ENCODE measurements at places on chromosomes 11 and 22. TPM values are rescaled to one million over a fixed set of nuclear protein-coding genes. Genes with fewer than 3 reads are reported as not detected.

Gene MMP13
- polyA plus RNA-seq: not detected

Gene WEE1
- not detected for polyA plus RNA-seq

Gene SAA1
- not detected for polyA plus RNA-seq

Gene ELMOD1
- polyA plus RNA-seq: 495 TPM

Gene SMTN
- 8.9 TPM for polyA plus RNA-seq

Gene TSGA10IP
- 0.73 TPM for polyA plus RNA-seq

Gene AP1B1
- 10.2 TPM for polyA plus RNA-seq

Gene TBX10
- not detected for polyA plus RNA-seq

Gene PGM2L1
- 3.3 TPM for polyA plus RNA-seq

Gene TEAD1
- polyA plus RNA-seq: 3.6 TPM

Gene FIBIN
- 1.5 TPM for polyA plus RNA-seq

Gene ARHGEF17
- polyA plus RNA-seq: 6.8 TPM

Gene CASP12
- polyA plus RNA-seq: not detected

Gene OR6T1
- not detected for polyA plus RNA-seq

Gene OR51E1
- not detected for polyA plus RNA-seq

Gene BBOX1
- polyA plus RNA-seq: 3.7 TPM

Gene OR5P2
- not detected for polyA plus RNA-seq

Gene HBE1
- polyA plus RNA-seq: not detected

Gene APOL5
- not detected for polyA plus RNA-seq

Gene GVQW3
- 3.0 TPM for polyA plus RNA-seq

Gene C11orf42
- polyA plus RNA-seq: not detected

Gene OR51B2
- polyA plus RNA-seq: not detected

Gene KMT5B
- 18.8 TPM for polyA plus RNA-seq

Gene OR10G4
- polyA plus RNA-seq: not detected

Gene TSPAN32
- polyA plus RNA-seq: not detected

Gene TMEM25
- 41.0 TPM for polyA plus RNA-seq

Gene RNF26
- 8.3 TPM for polyA plus RNA-seq

Gene PARVB
- polyA plus RNA-seq: 2.6 TPM

Gene SOX10
- 1.9 TPM for polyA plus RNA-seq

Gene ACRV1
- 0.56 TPM for polyA plus RNA-seq

Gene PPP1CA
- polyA plus RNA-seq: 30.5 TPM

Gene JAML
- polyA plus RNA-seq: not detected

Gene MS4A2
- not detected for polyA plus RNA-seq

Gene SPTBN2
- polyA plus RNA-seq: 78.9 TPM

Gene PIK3C2A
- 49.6 TPM for polyA plus RNA-seq

Gene LPXN
- 3.8 TPM for polyA plus RNA-seq

Gene H19
- not detected for polyA plus RNA-seq

Gene CLMP
- 103 TPM for polyA plus RNA-seq

Gene MMP8
- polyA plus RNA-seq: not detected

Gene TYR
- polyA plus RNA-seq: not detected

Gene OR2AG1
- 0.15 TPM for polyA plus RNA-seq

Gene ANKK1
- polyA plus RNA-seq: not detected

Gene TTC17
- 35.0 TPM for polyA plus RNA-seq

Gene NKAPD1
- 25.6 TPM for polyA plus RNA-seq

Gene SF3A1
- 17.2 TPM for polyA plus RNA-seq

Gene PKDREJ
- polyA plus RNA-seq: not detected

Gene SELENOH
- 58.7 TPM for polyA plus RNA-seq

Measured in Purkinje cell (primary cell).